Substantia nigra (tissue), 51 donors: ENCODE measurements at places on chromosomes 3 and 15.

DNA sequence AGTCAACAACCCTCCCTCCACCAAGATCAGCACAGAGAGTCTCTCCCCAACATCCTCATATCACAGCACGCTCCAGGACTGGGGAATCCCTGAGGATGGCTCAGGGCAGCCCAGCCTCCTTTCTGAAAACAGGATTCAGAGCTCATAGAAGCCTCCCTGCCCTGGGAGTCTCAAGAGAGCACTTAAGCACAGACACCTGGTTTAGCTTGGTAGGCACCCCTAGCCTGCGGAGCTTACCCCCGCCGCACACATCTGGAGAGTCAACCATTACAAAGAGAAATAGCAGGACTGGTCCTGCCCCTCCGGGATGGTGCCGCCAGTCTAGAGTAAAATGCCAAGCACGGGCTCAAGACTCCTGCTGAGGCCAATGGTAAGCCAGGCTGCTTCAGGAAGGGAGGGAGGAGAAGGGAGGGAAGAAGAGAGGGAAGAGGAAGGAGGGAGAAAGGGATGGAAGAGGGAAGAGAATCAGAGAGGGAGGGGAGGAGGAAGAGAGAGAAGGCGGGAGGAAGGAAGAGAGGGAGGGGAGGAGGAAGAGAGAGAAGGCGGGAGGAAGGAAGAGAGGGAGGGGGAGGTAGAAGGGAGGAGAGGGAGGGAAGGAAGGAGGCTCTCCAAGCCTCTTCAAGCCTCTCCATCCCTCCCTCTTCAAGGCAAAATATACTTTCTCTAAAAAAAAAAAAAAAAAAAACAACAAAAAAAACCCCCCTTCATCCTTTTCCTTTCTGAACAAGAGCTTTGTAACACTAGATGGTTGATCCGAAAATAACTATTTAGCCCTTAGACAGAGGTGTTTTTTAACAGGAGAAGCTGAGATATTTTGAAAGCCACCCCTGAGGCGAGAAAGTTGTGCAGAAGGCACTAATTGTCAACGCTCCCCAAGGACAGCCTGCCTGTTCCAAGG, 278.6 kb upstream of the TLE3 start:
- no peak for DNase-seq

DNA sequence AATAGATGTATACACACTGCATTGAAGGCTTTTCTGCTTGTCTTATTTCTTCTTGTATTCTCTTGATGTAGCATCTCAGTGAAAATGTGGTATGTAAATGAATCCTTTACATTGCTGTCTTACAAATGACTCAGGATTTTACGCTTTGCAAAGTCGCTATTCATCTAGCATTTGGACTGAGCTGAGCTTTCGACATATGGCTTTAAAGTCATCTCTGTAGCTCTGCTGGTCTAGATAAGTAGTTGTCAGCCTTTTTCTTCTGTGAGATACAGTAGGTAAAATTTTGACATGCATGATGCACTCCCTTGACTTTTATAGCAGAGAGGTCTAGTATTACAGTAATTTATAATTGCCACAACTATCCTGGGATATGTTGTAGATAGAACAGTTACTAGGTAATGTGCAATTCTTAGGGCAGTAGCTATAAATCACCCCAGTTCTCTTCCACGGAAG, 16.8 kb downstream of the MEF2A start:
- DNase-seq = no peak

- no peak for DNase-seq
Observed at GRCh38 chr3:63308072-63308471, 30.0 kb downstream of the SYNPR start.

GRCh38 chr3:182710557-182711157, 82.6 kb upstream of the ATP11B start:
- no peak for DNase-seq

DNA sequence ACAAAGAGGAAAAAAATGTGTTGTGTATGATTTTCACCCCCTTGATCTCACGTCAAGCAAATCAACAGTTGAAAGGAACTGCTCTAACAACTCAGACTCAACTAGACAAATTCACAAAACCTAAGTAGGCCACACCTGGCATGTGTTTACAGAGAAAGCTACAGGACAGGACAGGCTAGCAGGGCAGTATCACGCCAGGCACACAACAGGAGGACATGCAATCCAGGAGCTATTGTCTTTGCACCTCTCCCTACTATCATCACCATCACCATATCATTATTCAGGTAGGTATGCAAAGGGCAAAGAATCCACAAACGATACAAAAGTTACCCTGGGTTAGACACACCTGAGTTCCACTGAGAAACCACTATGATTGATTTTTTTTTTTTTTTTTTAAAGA, 86.4 kb downstream of the TBL1XR1 start:
- no peak for DNase-seq

DNA sequence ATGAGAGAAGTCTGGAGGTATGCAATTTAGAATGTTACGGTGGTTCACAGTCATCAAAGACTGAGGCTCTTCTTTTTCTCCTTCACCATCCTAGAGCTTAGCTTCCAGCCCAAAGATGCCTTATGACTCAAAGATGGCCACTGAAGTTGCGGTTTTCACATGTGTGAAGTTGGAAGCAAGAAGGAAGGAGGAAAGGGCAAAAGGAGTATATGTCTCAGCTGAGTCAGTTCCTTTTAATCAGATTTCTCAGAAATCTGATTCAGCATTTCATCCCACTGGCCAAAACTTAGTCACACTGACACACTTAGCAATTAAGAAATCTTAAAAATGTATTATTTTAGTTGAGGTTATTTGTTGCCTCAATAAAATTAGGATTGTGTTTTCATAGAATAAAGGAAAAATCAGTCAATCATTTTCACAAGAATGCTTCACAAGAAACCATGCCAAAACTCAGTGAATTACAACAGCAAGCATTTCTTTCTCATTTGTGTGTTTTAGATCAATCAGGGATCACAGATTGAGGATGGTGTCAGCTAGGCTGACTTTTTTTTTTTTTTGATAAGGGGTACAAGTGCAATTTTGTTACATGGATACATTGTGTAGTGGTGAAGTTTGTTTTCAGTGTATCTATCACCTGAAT, 211.1 kb upstream of the GADL1 start:
- no peak for DNase-seq

DNA sequence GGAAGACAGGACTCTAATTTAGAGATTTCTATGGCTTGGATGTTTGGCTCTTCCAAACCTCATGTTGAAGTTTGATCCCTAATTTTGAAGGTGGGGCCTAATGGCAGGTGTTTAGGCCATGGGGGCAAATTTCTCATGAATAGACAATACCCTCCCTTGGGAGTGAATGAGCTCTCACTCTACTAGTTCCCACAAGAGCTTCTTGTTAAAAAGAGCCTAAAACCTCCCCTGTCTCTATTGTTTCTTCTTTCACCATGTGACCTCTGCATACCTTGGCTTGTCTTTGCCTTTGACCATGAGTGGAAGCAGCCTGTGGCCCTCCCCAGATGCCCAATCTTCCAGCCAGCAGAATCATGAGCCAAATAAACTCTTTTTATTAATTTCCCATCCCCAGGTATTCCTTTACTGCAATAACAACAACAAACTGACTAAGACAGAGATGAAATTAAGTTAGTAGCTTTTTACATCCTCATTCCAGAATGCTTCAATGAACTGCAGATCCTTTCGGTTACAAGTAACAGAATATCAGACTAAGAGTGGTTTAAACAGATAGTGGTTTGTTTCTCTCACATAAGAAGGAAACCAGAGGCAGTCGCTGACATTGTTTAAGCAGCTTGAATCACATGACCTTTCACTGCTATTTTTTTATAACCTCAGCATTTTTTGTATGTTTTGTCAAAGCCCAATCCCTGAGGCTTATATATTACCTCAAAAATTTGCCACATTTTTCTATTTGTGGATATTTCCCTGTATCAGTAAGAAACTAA, 1013.3 kb upstream of the SEMA6D start:
- DNase-seq = no peak

GRCh38 chr15:48029642-48030041, 91.1 kb upstream of the SLC24A5 start:
- no peak for DNase-seq

DNA sequence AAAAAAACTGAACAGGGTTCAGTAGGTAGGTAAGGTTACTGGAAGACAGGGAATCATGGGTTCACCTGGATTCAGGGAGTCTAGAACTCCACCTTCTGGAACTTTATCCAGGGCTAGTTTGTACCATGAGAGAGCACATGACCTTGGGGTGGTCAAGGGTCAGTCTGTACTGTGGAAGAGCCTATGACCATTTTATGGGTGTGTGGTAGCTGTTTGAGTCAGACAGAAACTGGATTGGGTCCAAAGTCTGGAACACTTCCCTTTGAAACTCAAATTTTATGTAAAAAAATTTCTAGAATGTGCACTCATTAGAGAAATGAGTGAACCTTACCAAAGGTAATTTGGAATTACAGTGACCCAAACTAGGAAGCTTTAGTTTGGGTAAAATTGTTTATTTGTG, 486.0 kb upstream of the AGTR1 start:
- DNase-seq = no peak

GRCh38 chr3:128054367-128054766, 2.1 kb downstream of the SEC61A1 start:
- DNase-seq = no peak

GRCh38 chr3:69407908-69408307, 22.0 kb upstream of the FRMD4B start:
- DNase-seq = no peak

DNA sequence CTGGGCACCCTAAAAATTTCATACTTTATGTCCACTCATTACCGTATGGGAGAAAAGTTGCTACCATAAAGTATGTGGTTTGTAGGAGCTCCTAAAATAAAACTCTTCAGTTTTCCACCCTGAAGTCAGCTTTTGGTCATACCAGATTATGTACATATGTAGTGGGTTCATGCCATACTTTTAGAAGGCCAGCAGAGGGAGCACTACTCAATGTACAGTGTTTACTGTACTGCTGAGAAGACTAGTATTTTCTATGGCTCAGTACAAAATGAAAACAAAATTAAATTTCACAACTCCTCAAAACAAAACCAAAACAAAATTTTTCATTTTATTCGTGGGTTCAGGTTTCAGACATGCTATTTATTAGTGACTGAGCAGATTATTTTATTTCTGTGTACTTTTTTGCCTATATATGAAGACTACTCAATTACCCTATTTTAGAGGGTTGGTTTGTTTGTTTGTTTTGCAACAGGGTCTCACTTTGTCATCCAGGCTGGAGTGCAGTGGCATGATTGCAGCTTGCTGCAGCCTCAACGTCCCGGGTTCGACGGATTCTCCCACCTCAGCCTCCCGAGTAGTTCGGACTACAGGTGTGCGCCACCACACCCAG, 24.3 kb downstream of the NXPE3 start:
- DNase-seq = no peak

- DNase-seq = no peak
Observed at GRCh38 chr15:88204584-88204983, 52.0 kb downstream of the NTRK3 start.

- no peak for DNase-seq
Observed at GRCh38 chr15:96054621-96055020, 275.9 kb upstream of the NR2F2 start.

GRCh38 chr3:10762611-10763247, 53.3 kb upstream of the SLC6A11 start:
- no peak for DNase-seq

DNA sequence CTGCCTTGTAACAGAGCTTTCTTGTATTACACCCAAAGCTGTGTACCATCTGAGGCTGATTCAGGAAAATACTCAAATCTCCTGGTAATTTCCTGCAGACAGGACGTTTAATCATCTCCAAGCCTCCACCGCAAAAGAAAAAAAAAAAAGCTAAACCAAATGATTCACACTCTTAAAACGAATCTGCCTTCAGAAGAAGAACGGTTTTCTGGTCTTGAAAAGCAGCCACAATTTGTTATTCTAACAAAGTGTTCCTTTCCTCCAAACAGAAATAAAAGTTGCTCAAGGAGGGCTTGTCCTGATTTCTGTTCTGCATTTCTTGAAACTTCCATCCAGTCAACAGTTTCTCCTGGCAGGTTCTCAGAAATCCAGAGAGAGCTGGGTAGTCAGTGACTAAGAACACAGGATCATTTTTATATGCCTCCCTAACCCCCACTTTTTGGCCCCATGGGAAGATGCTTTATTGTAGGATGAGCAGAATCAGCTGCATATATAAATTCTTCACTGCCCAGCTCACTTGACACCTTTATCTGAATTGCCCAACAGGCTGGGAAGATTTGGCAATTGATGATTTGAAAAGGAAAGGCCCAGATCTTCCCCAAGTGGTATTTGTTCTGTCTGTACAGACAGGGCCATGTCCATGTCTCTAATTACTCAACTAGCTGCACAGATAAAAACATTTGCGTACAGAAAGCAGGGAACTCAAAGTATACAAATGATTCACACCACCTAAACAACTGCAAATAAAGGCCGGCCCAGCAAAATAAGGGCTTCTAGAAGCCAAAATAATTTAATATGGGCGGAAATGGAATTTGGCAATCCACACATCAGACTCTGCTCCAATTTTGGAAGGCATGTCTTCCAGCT, 41.0 kb upstream of the PRICKLE2 start:
- no peak for DNase-seq

- DNase-seq = no peak
Observed at GRCh38 chr3:106326941-106327695, 458.3 kb upstream of the CBLB start.

GRCh38 chr15:65761210-65761926, 30.7 kb downstream of the DENND4A start:
- DNase-seq = no peak

DNA sequence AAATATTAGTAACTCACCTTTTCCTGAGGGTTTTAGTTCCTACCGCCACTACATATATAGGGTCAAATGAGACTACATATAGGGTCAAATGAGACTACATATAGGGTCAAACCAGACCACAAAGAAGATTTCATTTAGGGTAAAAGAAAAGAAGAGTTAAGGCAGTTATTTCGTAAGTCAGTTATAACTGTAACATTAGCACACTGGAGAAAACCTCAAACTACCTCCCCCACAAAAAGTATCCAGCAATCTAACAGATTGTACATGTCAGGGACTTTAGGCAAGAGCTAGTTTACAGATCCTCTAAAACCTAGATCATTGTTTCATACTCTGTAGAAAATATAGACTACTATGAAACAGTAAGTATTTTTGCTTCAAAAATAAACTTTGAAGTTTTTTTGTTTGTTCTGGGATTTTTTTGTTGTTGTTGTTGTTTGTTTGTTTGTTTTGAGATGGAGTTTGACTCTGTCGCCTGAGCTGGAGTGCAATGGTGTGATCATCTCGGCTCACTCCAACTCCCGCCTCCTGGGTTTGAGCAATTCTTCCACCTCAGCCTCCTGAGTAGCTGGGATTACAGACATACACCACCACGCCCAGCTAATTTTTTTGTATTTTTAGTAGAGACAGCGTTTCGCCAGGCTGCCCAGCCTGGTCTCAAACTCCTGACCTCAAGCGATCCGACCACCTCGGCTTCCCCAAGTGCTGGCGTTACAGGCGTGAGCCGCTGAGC, 92.4 kb upstream of the CGNL1 start:
- no peak for DNase-seq
